ENCODE measurements at places on chromosomes 16 and 17.

DNA sequence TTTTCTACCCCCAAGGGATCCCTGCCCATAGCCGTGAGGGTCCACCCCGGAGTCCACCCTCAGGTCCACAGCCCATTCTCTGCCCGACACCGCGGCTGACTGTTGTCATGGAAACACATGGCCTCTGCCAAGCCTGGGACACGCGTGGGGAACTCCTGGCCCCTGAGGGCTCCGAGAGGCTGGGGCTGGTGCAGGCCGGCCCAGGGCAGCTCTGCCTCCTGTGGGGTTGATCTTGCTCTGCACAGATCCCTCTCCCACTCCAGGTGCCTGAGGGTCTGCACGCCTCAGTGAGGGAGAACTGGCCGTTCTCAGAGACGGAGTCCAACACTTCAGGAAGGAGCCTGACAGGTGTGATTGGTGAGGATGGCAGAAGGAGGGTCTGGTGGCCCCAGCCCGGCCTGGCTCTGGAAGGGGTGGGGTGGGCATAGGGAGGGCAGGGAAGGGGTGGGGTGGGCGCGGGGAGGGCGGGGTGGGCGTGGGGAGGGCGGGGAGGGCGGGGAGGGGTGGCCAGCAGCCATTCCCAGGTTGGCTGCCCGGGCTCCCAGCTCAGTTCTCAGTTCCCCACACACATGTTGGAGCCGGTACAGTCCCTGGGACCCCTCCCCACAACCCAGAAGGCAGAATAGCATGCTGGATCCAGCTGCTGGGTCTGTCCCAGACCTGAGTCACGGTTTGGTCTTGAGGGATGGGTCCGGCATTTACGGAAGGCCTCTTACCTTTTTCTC is 6.4 kb downstream of the MRPL28 start:
- H3K27ac ChIP-seq: no peak overlapping the region
- H3K4me3 ChIP-seq: no peak overlapping the region
- H3K36me3 ChIP-seq: peaks cover 1% of the 10 kb centered on the region
- peaks cover 4% of the 10 kb centered on the region for H3K27me3 ChIP-seq
- H3K4me1 ChIP-seq: no peaks in the 10 kb centered on the region

GRCh38 chr17:42202696-42203095 is 8.4 kb upstream of the GHDC start:
- peaks cover 12% of the 10 kb centered on the region for H3K4me1 ChIP-seq
- H3K4me3 ChIP-seq: no peak overlapping the region
- peaks cover 15% of the 10 kb centered on the region for H3K36me3 ChIP-seq
- H3K27me3 ChIP-seq: no peaks in the 10 kb centered on the region
- no peak for DNase-seq
- no peak overlapping the region for H3K27ac ChIP-seq

GRCh38 chr16:28294201-28294600 is 1.9 kb downstream of the SBK1 start:
- peak overlapping the region; percentile 92 for H3K27ac ChIP-seq
- peak overlapping the region; percentile 94 for H3K4me3 ChIP-seq
- H3K4me1 ChIP-seq: peaks cover 37% of the 10 kb centered on the region
- no peaks in the 10 kb centered on the region for H3K27me3 ChIP-seq
- no peak for DNase-seq
- peaks cover 4% of the 10 kb centered on the region for H3K36me3 ChIP-seq

DNA sequence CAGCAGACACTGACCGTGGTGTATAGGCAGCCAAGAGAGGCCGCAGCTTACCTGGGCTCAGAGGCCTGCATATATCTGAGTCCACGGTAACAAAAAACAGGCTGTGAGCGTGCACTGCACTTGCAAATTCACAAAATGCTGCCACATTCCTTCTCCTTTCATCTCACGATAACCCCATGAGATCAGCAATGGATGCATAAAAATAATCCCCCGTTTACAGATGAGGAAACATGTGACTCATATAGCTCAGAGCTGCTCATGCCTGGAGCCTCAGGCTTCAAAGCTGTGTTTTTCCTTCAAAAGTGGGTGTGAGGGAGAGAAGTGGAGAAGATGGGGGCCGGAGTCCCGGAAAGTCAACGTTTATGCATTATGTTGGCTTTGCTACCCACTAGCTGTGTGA is 118.3 kb upstream of the FOXF1 start:
- no peaks in the 10 kb centered on the region for H3K4me1 ChIP-seq
- no peak for DNase-seq
- no peak overlapping the region for H3K27ac ChIP-seq
- H3K4me3 ChIP-seq: no peak overlapping the region
- peaks cover 24% of the 10 kb centered on the region for H3K27me3 ChIP-seq
- no peaks in the 10 kb centered on the region for H3K36me3 ChIP-seq

GRCh38 chr16:73068541-73069401 is 20.8 kb upstream of the ZFHX3 start:
- no peak for DNase-seq
- peaks cover 67% of the 10 kb centered on the region for H3K27me3 ChIP-seq
- H3K4me3 ChIP-seq: no peak overlapping the region

GRCh38 chr16:47612711-47613110 is 151.6 kb downstream of the PHKB start:
- no peaks in the 10 kb centered on the region for H3K27me3 ChIP-seq
- H3K36me3 ChIP-seq: peaks cover 20% of the 10 kb centered on the region
- DNase-seq: no peak
- no peaks in the 10 kb centered on the region for H3K4me1 ChIP-seq

- H3K27me3 ChIP-seq: peaks cover 3% of the 10 kb centered on the region
- DNase-seq: no peak
- no peaks in the 10 kb centered on the region for H3K36me3 ChIP-seq
- no peak overlapping the region for H3K27ac ChIP-seq
- H3K4me1 ChIP-seq: peaks cover 19% of the 10 kb centered on the region
Measured at GRCh38 chr17:70520447-70520846, 351.1 kb downstream of the KCNJ2 start.

DNA sequence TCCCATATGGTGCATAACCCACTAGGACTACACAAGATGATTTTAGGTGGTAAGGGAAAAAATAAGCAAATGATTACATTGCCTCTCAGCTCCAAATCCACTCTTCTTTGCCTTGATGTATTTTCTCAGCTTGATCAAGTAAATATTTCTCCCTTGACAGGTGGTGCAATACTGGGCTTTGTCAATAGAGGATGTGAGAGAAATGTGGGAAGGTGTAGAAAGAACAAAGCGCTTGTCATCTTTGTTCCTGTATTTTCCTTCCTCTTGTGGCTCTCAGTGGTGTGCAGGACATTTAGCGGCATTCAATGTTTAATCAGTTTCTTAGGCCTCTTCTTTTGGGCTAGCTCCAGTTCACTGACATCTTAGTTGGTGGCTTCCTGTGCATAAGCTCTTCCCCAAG is 1165.8 kb upstream of the GOT2 start:
- no peaks in the 10 kb centered on the region for H3K27me3 ChIP-seq
- no peak for DNase-seq
- no peak overlapping the region for H3K4me3 ChIP-seq
- H3K27ac ChIP-seq: no peak overlapping the region

- no peak overlapping the region for H3K27ac ChIP-seq
- no peak for DNase-seq
- H3K27me3 ChIP-seq: peaks cover 47% of the 10 kb centered on the region
- H3K4me1 ChIP-seq: no peaks in the 10 kb centered on the region
Measured at GRCh38 chr16:20611350-20611902, 35.3 kb upstream of the ACSM2B start.

DNA sequence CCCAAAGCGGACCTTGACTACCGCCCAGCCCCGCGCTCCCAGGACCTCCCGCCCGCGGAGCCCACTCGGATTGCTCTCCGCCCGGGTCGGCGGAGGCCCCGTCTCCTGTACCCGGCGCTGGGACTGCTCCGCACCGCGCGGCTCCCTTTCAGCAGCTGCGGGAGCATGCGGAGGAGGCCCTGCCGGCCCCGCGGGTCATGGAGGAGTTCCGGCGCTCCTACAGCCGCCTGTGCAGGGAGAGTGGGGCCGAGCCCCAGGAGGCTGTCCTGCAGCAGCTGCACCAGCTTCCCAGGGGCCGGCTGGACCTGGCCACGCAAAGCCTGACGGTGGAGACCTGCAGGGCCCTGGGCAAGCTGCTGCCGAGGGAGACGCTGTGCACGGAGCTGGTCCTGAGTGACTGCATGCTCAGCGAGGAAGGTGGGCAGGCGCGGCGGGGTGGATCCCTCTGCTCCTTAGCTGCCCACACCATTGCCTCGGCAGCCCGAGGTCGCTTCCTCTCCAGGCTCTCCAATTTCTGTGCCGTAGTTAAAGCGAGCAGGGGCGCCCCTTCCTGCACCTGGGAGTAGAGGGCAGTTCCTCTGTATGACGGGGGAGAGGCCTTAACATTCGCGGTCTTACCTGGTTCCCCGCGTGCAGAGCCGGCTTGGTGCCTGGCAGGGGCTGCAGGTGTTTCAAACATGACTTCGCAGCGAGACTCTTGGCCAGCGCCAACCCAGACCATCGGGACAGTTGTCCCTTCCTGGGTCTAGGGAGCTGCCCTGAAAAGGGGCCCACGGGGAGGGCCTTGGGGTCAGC is 539 bp downstream of the LRRC45 start:
- no peaks in the 10 kb centered on the region for H3K27me3 ChIP-seq
- peak overlapping the region; percentile 67 for H3K27ac ChIP-seq
- peaks cover 11% of the 10 kb centered on the region for H3K4me1 ChIP-seq
- peak overlapping the region; percentile 71 for H3K4me3 ChIP-seq
- no peak for DNase-seq

GRCh38 chr16:69309316-69309715 is 1.8 kb upstream of the VPS4A start:
- DNase-seq: no peak
- H3K4me1 ChIP-seq: peaks cover 5% of the 10 kb centered on the region
- H3K36me3 ChIP-seq: no peaks in the 10 kb centered on the region
- H3K27me3 ChIP-seq: no peaks in the 10 kb centered on the region
- H3K27ac ChIP-seq: peak overlapping the region; percentile 2
- no peak overlapping the region for H3K4me3 ChIP-seq

DNA sequence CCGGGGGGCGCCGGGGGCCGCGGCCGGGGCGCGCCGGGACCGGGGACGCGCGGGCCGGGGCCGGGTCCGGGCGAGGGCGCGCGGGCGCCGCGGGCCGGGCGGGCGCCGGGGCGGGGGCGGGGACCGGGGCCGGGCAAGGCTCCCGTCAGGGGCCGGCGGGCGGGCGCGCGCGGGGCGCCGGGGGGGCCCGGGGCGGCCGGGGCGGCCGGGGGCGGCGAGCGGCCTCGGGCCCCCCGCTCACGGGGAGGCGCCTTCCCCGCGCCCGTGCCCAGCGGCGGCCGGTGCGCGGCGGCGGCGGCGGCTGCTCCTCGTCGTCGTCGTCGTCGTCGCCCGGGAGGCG is 563 bp downstream of the ZCCHC14 start:
- peaks cover 29% of the 10 kb centered on the region for H3K4me1 ChIP-seq
- H3K27ac ChIP-seq: no peak overlapping the region
- peaks cover 2% of the 10 kb centered on the region for H3K36me3 ChIP-seq
- H3K27me3 ChIP-seq: no peaks in the 10 kb centered on the region
- H3K4me3 ChIP-seq: no peak overlapping the region

GRCh38 chr17:61511480-61512182 is 59.4 kb downstream of the TBX4 start:
- H3K27me3 ChIP-seq: peaks cover 12% of the 10 kb centered on the region
- no peak overlapping the region for H3K4me3 ChIP-seq

DNA sequence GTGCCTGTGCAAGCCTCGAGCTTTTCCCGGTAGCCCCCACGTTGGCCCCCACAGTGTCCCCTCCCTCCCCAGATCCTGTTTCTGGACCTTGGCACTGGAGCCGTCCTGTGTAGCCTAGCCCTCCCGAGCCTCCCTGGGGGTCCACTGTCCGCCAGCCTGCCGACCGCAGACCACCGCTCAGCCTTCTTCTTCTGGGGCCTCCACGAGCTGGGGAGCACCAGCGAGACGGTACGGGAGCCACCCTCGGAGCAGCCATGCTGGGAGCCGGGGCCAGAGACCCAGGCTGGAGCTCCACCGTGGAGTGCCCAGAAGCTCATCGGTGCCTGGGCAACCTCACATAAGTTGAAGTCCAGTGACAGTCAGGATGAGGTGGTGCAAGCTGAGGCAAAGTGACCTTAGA is 11.8 kb downstream of the RGS11 start:
- no peak overlapping the region for H3K4me3 ChIP-seq
- H3K27ac ChIP-seq: no peak overlapping the region
- no peak for DNase-seq
- H3K36me3 ChIP-seq: peaks cover 16% of the 10 kb centered on the region
- no peaks in the 10 kb centered on the region for H3K4me1 ChIP-seq

- H3K27ac ChIP-seq: no peak overlapping the region
- H3K4me1 ChIP-seq: no peaks in the 10 kb centered on the region
- H3K36me3 ChIP-seq: peaks cover 48% of the 10 kb centered on the region
- DNase-seq: no peak
- no peak overlapping the region for H3K4me3 ChIP-seq
Measured at GRCh38 chr16:48583075-48584065, 26.6 kb downstream of the N4BP1 start.

Measured in progenitor cell of endocrine pancreas (in vitro differentiated cells).